ENCODE measurements at places on chromosomes 12 and 14. TPM values are rescaled to one million over a fixed set of nuclear protein-coding genes. Genes with fewer than 3 reads are reported as not detected.

The ESRRB gene
- total RNA-seq, result 0.14 TPM

The AVPR1A gene
- 0.19 TPM for total RNA-seq

The TAS2R13 gene
- total RNA-seq, result 6.2 TPM

The RPL10L gene
- not detected for total RNA-seq

The ASB2 gene
- total RNA-seq, result 0.56 TPM

The CLEC7A gene
- total RNA-seq, result 3.6 TPM

The COX8C gene
- not detected for total RNA-seq

The RAD51AP1 gene
- total RNA-seq, result 14.9 TPM

The HCAR2 gene
- 0.70 TPM for total RNA-seq

The EFS gene
- total RNA-seq, result 0.42 TPM

The CAPS2 gene
- 1.4 TPM for total RNA-seq

Data from liver (tissue), 10 donors.